AG09309 (cell line): ENCODE measurements at places on chromosomes 13 and 19.

DNA sequence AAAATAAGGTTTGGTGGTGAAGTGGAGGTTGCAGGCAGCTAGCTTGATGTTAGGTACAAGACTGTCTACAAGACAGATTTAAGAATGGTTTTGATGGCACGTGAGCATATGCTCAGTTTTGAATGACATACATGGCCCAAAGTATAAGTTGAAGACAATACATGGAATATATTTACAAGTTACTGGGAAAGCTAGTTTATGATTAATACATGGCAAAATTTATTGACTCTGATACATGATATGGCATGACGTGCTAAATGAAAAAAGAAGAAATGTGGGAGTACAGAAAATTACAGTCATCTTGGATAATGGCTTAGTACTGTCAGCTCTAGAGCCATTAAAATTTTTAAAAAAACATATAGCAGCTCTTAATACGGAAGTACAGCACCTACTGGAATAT is 4.4 kb downstream of the KLF5 start:
- no peak for DNase-seq

- no peak for DNase-seq
Measured at GRCh38 chr19:43465468-43466120, at the start of gene LYPD3. Gene LYPD3, minus strand, starts transcription at chr19:43465608. Its CDS starts 37 bp downstream, at chr19:43465571.

DNA sequence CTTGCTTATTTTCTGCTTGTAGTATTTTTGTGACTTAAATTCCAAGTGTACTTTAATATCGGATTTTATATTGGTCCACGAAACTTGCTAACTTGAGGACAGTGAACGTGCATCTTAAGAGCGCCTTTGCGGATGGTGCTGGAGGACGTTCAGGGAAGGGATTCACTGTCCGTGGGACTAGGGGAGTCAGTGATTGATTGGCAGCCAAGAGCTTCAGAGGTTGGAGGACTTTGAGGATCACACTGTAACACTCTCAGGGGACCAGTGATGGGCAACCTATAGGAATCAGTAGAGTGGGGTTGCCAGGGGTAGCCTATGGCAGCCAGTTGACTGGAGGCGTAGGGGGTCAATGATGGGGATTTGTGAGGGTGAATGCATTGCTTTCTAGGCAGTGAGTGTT is 516 bp downstream of the ZNF175 start:
- DNase-seq, result no peak

DNA sequence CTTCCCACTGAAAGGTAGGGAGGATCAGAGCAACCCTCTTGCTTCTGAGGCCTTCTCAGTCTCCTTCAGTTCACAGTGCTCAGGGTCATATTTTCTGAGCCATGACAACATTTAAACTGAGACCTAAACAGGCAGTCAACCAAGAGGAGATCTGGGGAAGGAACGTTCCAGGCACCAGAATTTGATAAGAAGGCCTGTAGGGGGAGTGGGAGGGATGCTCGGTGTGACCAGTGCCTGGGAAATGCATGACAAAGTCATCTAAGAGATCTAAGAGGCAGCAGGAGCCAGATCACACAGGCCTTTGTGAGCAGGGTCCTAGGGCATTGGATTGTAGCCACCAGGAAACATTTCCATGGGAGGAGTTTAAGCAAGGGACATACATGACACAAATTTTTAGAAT is 71.6 kb downstream of the SHISA2 start:
- DNase-seq, result no peak

DNA sequence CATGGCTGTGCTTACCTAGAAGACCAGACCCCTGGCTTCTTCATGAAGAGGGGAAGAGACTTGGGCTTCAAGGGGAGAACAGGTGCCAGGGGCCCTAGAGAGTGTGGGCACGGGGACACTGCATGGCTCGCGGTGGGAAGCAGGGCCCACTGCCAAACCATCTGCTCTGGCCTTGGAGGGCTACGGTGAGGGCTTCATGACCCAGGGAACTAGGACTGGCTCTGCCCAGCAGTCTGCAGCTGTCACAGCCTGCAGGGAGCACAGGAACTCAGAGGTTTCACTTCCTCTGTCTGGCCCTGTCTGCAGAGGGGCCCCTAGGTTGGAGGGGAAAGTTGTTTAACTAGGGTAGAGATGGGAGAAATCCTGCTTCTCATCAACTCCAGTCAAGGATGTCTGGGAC is 4.3 kb downstream of the ERCC1 start:
- DNase-seq, result no peak

DNA sequence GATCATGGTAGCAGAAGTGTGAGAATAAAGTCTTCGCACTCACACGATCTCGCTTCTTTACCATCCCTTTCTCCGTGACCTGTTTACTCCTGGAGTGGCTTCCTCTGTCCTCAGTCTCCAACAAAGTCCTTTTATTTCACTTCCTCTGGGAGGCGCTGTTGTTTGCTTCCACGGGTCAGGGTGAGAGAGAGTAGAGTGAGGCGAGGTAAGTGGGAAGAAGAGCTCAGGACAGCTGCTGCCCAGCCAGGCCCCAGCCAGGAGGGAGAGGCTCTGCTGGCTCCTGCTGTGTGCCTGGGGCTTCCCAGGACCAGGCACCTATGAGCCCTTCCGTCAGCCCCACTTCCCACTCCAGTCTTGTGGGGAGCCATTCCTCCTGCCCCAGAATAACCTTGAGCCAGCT is 242.1 kb downstream of the FGF9 start:
- no peak for DNase-seq

DNA sequence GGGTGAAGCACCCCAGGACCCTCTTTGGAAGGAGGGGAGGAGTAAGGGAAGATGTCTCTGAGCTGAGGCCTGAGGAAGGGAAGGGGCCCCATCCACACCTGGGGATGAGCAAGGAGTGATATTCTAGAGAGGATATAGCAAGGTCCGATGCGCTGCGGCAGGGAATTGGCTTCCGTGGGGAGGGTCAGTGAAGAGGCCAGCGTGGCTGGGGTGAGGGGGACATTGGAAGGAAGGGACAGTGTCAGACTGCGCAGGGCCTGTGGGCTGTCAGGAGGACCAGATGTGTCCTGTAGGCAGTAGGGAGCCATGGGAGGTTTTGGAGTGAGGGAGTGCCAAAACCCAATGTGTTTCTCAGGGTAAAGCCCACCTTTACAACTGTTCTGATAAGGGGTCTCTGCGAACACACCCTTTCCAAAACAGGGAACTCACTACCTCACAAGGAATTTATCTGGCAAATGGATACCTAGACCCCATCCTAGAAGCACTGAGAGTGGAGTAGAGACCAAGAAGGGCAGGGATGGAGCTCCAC is 3.7 kb downstream of the LMTK3 start:
- DNase-seq, result no peak

GRCh38 chr19:41548954-41549688 is 26.8 kb upstream of the CEACAM21 start:
- no peak for DNase-seq
